Neural progenitor cell (in vitro differentiated cells): ENCODE measurements at places on chromosomes 5 and 9. TPM values are rescaled to one million over a fixed set of nuclear protein-coding genes. Genes with fewer than 3 reads are reported as not detected.
A peak's percentile ranks its signal among the peaks of the same experiment; 100 is the strongest.

DNA sequence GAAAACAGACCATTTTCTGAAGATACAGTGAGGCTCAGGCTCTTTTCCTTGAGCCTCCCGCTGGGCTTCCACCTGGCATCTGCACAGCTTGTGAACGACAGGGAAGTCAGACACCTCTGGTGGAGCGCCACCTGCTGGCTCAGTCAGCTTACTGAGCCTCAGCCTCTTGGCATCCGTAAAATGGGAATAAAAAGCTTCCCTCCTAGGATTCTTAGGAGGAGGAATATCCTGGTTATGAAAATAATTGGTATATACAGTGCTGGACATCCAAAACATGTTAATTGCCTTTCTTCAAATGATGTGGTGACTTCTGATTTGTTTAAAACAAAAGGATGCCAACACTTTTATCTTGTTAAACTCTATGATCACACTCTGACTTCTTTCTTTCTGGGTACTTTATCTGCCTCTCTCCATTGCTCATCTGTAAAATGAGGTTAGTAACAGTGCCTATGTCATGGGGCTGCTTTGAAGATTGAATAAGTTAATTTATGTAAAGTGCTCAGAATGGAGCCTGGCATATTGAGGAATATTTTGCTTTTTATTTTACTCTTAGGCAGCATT, 67.5 kb downstream of the MAMDC2 start:
- DNase-seq, result peak; percentile 92

GRCh38 chr9:122338536-122338935, 32.3 kb upstream of the PTGS1 start:
- no peak for DNase-seq

- DNase-seq, result no peak
Observed at GRCh38 chr5:97355775-97356174, 172.7 kb upstream of the RIOK2 start.

- no peak for DNase-seq
Observed at GRCh38 chr9:99262949-99263418, 40.9 kb downstream of the SEC61B start.

- peak; percentile 88 for DNase-seq
Observed at GRCh38 chr5:19987612-19988361, at the start of gene CDH18. Gene CDH18 (minus strand): TSS chr5:19988200. CDS start chr5:19838986, 149,214 bp downstream.

- no peak for DNase-seq
Observed at GRCh38 chr9:1877951-1878350, 137.2 kb upstream of the SMARCA2 start.

- no peak for DNase-seq
Observed at GRCh38 chr9:131986089-131986488, 93.6 kb downstream of the MED27 start.

DNA sequence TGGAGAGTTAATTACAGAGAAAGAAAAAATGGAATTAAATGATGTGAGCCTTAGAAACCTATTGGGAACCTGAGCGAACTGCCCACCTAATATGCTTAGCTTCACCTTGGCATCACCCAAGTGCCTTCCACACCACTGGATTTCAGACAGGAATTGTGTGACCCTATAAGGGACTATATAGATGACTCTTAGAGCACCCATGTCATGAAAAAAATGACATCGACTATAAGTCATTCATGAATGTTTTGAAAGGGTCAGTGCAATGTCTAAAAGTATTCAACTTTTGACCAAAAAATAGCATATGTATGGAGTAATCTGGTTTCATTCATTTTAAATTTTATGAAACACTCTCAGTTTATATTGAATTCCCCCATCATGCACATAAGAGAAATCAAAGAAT, 81.6 kb upstream of the PRRC1 start:
- DNase-seq, result no peak

DNA sequence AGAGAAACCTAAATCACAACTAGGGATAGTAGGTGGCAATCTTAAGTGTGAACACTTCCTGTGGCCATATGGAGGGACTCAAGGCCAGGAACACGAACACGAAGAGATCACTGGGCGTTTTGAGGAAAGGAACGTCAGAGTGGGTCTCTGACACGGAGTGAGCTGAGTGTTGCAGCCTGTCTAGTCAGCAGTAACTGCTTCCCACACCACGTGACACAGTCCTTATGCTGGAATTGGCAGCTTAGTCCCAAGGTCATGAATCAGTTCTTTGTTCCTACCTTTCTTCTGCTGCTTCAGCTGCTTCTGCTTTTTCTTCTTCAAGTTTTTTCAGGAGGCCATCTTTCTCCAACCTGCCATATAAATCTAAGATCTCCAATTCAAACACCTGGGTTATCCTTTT, 18.2 kb downstream of the SPACA9 start:
- no peak for DNase-seq

GRCh38 chr5:132179405-132179804, 48.2 kb downstream of the P4HA2 start:
- DNase-seq, result no peak

DNA sequence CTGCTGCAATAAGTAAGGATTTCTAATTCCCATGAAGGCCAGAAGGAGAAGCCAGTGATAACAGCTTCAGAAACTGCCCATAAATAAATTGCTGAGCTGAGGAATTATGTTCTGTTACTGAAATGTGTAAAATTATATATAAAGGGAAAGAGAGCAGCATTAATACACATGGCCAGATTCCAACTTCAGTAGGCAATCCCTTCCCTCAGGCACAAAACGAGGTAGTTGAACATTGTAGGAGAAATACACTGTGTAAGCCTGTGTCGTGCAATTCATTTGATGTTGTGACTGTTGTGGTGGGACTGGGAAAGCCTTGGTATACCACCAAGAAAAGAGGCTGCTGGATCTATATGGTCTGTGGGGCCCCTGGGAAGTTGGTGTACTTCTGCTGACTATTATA, 192.9 kb downstream of the WDR70 start:
- no peak for DNase-seq

GRCh38 chr9:137407590-137408300, 15.2 kb downstream of the EXD3 start:
- DNase-seq, result no peak

DNA sequence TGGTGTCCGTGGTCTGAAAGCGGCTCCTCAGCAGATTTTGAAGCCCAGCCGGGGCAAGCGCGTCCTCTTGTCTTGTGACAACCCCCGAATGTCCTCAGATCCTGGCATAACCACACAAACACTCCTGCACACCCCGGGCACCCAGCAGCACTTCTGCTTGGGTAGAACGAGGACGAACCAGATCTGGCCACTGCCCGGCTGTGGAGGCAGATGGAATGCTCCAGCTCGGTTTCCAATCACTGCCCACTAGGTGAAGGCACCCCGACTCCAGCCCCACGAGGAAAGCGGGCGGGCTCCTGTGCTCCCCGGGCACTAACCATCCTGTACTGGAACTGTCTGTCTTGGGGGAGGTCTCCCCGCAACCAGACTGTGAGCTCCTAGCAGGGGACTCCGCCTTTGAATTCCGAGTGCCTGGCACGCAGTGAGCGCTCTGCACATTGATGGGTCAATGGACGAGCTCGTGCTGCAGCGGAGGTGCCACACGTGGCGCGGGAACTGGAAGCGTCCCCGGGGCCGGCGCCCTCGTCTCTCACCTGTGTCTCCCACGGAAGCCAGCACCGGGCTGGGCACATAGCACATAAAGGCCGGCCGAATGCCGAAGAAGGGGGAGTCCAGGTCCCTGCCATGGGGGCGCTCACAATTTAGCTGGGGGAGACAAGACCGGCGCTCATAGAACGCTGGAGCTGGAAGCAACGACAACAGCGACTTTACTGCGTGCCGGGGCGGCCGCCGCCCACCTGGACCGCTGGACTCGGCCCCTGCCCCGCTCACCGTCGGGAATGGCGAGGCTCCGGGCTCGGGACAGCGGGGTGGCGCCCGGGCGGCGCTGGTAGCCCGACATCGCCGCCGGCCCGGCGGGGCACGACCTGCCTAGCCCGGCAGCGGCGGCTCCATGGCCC, 608 bp downstream of the ENTR1 start:
- DNase-seq, result peak; percentile 67

- DNase-seq, result no peak
Observed at GRCh38 chr9:70481471-70481870, 67.0 kb upstream of the KLF9 start.

GRCh38 chr9:104861397-104861796, 66.6 kb downstream of the ABCA1 start:
- DNase-seq, result no peak

GRCh38 chr9:2311920-2312319, 296.8 kb downstream of the SMARCA2 start:
- no peak for DNase-seq

DNA sequence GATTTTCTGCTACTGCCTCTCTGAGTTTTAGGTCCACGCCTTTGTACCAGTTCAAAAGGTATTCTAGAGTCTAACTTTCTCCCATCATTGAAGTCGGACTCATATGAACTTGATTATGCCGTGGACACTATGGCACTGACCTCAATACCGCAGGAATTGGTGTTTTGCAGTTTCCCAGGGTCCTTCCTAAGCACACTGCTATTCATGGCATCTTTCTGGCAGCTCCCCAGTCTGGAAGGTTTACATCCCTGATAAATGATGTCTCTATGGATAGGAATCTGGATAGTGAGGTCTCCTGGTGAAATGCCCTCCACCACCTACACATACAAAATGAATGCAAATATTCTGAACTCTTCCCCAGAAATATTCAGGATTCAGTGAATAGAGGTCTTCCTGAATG, 422.2 kb downstream of the CTNND2 start:
- no peak for DNase-seq

FAM163B gene
- total RNA-seq, result 0.31 TPM in 1 of 2 replicates, not detected in the other

CTXN3 gene
- total RNA-seq, result 0.09 TPM in 1 of 2 replicates, not detected in the other

UBE2B gene
- total RNA-seq, result 30.1 and 72.4 TPM in 2 replicates

SYNPO gene
- 0.41 and 1.3 TPM in 2 replicates for total RNA-seq

GRIA1 gene
- 3.3 and 5.0 TPM in 2 replicates for total RNA-seq

EIF4E1B gene
- 0.06 and 0.68 TPM in 2 replicates for total RNA-seq

IL13 gene
- total RNA-seq, result not detected in 2 replicates

ACOT12 gene
- total RNA-seq, result 1.2 TPM in 1 of 2 replicates, not detected in the other

PCDHB4 gene
- total RNA-seq, result 1.9 and 2.3 TPM in 2 replicates

SPINK6 gene
- not detected in 2 replicates for total RNA-seq

DAB2IP gene
- total RNA-seq, result 24.3 and 41.7 TPM in 2 replicates

NRARP gene
- 20.7 and 25.2 TPM in 2 replicates for total RNA-seq

CNTLN gene
- 6.8 and 10.1 TPM in 2 replicates for total RNA-seq

WNK2 gene
- 6.2 and 16.7 TPM in 2 replicates for total RNA-seq
